ENCODE measurements at places on chromosomes 13 and 19.

GRCh38 chr13:45441633-45442032 lies 23.1 kb upstream of the COG3 start:
- peak; percentile 20 for DNase-seq

DNA sequence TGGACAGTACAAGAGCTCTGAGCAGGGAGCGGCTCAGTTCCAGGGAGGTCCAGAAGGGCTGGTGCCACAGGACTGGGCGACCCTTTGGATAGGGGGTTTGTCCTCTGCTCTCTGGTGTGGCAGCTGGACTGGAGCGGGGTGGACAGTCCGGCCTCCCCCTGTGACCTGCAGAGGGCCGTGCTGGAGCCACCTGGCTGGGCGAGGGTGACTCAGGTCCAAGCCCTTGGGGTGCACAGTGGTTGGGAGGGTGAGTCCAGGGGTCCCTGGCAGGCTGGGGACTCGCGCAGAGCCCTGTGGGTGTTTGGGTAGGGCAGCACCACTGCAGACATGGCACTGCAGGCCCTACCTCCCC lies 7.2 kb downstream of the SSBP4 start:
- DNase-seq: no peak

DNA sequence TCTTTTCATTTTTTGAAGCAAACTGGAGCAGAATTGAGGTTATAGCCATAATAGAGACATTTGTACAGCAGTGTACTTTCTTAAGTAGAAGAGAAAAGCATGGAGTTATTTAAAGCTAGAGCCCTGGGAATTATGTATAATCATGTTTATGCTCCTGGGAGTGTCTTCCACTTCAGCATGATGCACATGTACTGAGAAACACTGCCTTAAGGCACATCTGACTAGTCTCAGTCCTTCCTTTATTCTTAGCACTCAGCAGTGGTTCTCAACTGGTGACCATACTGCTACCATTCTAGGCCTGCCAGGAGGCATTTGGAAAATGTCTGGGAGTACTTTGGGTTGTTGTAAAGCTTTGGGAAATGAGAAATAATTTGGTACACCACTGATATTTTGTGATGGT lies 45.8 kb downstream of the VWA8 start:
- no peak for DNase-seq

- peak; percentile 61 for DNase-seq
Measured at GRCh38 chr19:28466107-28467045, 746.6 kb downstream of the UQCRFS1 start.

GRCh38 chr19:50555033-50555432 lies 13.2 kb downstream of the LRRC4B start:
- DNase-seq: no peak

- peak; percentile 74 for DNase-seq
Measured at GRCh38 chr13:95644601-95645052, at the start of gene DZIP1. DZIP1 (minus strand) TSS chr13:95644706; CDS start chr13:95642029, 2,677 bp downstream.

DNA sequence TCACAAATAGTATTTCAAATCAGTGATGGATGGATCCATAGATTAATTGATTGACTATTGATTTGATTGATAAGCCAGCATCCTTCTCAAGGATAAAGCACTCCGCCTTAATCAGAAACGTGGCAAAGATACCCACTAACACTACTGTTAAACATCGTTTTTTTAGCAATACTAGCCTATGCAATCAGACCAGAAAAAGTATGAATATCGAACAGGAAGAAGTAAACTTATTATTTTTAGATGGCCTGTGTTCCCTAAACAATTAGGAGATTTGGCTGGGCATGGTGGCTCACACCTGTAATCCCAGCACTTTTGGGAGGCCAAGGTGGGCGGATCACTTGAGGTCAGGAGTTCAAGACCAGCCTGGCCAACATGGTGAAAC lies 49.5 kb downstream of the MYH14 start:
- DNase-seq: no peak

GRCh38 chr13:91652404-91653301 lies 254.2 kb downstream of the GPC5 start:
- no peak for DNase-seq

DNA sequence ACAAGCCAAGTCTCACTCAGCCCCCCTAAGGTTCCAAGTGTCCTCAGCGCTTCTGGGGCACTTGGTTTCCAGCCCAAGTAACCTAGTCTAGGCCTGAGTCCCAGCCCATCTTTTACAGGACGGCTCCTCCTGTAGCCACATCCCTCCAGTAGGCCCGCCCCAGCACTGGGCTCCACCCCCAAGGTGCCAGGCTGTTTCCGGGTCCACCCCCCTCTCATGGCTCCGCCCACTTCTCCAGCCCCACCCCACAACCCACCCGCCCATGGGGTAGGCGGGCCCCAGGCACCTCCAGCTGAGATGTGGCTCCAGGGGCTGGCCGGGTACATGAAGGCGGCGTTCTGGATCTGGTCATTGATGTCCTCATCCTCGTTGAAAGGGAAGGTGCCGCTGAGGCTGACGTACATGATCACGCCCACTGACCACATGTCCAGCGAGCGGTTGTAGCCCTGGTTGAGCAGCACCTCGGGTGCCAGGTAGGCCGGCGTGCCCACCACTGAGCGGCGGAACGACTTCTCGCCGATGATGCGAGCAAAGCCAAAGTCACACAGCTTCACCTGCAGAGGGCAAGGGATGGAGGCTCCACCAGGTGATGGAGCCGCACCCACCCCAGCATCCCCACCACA lies 17.2 kb upstream of the DACT3 start:
- DNase-seq: peak; percentile 52

DNA sequence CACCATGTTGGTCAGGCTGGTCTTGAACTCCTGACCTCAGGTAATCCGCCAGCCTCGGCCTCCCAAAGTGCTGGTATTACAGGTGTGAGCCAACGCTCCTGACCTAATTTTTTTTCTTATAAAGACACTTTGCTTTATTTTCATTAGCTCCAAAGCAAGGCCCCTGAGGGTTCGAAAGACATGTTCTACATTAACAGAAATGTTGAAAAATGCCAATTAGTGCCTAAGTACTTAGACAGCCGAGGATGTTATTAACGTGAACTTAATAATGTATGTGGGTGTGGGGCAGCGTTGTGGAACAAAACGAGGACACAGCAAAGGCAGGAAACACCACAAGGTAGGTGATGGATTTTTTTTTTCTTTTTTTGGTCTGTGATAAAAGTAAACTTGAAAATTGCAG lies 82.4 kb downstream of the COL4A1 start:
- DNase-seq: no peak

- no peak for DNase-seq
Measured at GRCh38 chr13:44132710-44133109, 240.9 kb upstream of the SERP2 start.

- DNase-seq: peak; percentile 54
Measured at GRCh38 chr19:3034656-3035541, 5.8 kb upstream of the TLE2 start.

DNA sequence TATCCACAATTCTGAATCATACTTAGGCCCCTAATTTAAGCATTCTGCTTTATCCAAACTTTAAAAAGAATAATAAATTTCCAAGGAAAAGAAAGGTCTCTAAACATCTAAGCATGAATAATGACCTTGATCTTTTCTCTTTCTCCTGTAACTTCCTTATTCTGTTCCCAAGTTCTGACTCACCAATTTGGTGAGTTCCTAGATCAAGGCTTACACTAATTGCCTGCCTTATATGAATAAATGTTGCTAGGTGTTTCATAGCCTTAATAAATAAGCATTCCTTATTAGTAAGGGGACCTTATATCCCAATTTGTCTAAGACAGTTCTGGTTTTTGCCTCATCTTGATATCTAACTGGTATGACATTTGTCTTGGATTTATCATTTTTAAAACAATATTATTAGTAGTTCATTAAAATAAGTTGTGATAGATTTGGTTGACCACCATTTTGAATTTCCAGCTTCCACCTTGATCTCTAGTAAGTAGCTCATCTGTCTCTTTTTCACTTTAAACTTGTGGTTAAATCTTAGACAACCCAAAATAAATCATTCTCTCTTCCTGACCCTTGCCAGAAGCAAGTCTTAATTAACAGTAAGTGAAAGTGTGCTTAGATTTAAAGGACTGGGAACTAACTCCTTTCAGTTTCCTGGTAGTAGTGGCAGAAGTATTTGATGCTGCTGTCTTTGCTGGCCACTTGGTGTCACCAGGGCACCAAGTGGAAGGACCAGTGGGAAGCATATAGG lies 121.2 kb upstream of the MLNR start:
- DNase-seq: peak; percentile 15

GRCh38 chr13:97239306-97239705 lies 17.2 kb downstream of the MBNL2 start:
- DNase-seq: no peak

GRCh38 chr19:50352242-50352641 lies 13.2 kb downstream of the NAPSA start:
- no peak for DNase-seq

DNA sequence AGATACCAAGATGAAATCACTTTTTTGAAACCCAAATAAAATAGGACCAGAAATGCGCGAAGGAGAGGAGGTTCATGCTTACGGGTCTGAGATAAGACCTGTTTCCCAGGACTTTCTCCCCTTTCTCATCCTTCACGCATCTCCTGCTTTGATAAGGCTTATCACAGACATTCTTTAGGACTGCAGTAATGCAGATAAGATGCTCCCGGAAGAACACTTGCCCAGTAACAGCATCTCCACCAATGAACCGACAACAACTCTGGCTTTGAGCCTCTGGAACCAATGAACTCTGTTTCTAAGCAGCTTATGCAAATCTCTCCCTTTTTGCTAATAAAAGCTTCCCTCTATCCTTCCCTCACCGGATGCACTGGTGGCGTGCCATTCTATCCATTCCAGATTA lies 783.4 kb upstream of the ARGLU1 start:
- DNase-seq: peak; percentile 80

DNA sequence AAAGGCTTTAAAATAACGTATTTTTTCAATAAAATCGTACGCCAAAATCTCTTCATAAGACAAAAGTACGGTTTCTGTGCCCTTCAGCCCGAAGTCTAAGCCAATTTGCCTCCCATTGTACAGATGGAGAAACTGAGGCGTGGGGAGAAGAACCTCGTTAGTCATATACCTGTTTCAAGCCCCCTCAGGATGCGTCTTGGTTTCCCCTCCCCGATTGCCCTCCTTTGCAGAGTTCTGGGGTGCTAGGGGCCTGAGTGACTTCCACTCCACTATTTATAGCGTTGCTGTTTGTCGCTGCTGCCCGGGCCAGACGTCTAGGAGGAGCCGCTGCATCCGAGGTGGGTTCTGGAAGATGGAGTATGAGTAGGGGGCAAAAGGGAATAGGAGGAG lies 2.3 kb upstream of the LTBP4 start:
- DNase-seq: no peak

DNA sequence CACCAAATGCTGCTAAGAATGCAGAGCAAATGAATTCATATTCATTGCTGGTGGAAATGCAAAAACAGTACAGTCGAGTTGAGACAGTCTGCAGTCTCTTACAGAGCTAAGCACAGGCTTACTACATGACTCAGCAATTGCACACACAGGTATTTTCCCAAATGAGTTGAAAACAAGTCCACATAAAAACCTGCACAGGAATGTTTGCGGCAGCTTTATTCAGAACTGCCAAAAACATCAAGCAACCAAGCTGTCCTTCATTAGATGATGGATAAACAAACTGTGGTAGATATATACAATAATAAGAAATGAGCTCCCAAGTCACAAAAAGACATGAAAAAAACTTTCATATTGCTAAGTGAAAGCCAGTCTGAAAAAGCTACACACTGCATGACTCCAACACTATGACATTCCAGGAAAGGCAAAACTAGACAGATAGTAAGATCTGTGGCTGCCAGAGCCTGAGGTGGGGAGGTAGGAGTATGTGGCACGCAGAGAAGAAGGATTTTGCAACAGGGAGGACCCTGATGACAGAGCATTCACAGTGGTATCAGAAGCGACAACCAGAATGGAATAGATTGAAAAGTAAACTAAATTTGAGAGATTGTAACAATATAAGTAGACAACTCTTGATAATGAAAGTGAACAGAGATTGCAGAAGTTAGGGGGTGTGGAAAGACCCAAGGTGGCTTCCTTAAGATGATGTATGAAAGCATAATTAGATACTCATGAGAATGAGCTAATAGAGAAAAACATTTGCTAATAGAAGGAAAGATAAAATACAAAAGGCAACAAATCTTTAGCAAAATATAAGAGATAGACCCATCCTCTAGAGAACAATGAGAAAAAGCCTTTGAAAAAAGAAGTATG lies 52.7 kb downstream of the TSC22D1 start:
- DNase-seq: peak; percentile 43

DNA sequence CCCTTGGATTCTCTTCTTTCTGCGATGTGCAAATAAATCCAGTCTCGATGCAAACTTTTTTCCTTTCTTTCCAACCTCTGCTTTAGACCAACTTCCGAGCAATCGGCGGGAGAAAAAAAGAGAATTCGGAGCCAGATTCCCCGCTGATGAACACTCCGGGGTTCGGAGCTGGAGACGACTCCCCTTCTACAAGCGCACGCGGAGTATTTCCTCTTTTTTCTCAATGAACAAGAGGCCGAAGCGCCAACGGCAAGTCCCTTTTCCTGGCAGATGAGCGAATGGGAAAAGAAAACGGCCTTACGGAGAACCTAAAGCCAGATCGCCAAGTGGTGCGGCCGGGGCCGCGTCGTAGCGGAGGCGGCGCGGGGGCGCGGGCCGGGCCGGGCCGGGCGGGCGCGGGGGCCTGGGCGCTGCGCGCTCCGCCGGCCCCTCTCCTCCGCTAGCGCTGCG lies 250 bp downstream of the SPRY2 start:
- no peak for DNase-seq

- no peak for DNase-seq
Measured at GRCh38 chr13:110326263-110326904, 19.3 kb downstream of the COL4A2 start.

DNA sequence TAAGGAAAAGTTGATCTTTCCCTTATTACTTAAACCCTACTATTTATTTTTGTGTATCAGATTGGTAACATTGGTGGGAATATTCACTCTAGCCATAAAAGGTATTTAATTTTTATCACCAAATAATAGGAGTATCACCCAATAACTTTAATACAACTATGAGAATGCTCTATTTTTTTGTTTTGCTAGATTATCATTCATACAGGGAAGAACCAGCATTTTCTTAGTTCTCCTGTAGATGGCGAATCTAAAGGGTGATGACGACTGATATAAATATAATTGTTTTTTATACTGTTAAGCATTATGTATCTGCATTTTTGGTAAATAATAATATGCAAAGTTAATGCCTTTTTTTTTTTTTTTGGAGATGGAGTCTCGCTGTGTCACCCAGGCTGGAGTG lies 7.9 kb upstream of the FRY start:
- DNase-seq: no peak
